ENCODE measurements at places on chromosomes 1 and 21.

DNA sequence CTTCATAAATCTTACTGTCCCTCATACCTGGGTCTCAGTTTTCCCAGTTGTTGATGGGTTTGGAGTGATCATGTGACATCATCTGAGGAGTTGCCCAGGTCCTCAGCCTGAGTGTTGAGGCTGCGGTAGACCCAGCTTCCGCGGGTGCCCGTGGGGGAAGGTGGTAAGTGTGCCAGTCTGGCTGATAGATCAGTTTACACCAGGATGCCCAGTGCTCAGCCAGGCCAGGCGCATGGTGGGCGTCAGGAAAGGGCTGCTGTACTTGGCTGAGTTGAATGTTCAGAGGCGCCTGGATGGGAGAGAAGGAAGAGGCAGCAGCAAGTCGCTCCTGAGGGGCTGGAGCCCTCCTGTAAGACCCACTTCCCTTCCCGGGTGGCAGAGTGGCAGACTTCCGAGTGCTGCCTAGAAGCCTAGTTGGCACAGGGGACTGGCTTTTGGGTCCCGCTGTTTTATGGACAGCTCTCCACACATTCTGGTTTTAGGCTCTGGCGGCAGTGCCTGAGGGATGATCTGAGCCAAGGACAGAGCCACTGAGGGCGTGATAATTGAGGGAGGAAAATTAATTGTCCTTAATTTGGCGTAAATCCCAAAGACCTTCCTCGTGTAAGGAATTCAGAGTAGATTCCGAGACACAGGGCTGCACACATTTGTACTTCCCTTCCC, 35.8 kb downstream of the PTPRF start:
- no peak for DNase-seq

GRCh38 chr1:193868425-193868824, 682.0 kb upstream of the B3GALT2 start:
- DNase-seq, result no peak

- DNase-seq, result no peak
These were observed 19.4 kb upstream of the KCNE1 start for GRCh38 chr21:34531399-34531798.

GRCh38 chr1:92749024-92749634, 35.8 kb downstream of the EVI5 start:
- DNase-seq, result peak; percentile 29

DNA sequence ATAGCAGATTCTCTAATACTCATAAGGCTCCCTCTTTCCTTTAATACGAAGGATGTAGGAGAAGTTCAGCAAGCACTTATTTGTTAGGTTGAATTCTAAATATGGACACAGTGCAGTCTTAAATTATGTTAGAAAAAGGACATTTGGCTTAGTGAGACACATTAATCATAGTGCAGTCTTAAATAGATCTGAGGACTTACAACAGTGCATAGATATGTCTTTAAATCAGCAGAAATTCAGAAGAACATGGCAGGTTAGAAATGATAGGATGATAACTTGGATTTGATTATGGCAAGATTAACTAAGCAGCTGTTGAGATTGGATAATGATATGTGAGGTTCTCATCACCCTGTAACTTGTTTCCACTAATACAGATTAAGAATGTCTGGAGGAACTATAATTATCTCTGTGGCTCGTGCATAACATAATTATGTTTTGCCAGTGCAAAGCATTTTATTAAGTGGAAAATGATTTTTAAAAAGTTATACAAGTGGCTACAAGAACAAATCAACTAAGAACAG, 485.9 kb downstream of the USP25 start:
- no peak for DNase-seq

GRCh38 chr1:33244143-33244808, 12.0 kb upstream of the ZNF362 start:
- DNase-seq, result no peak

GRCh38 chr1:68975212-68975933, 478.5 kb upstream of the DEPDC1 start:
- DNase-seq, result no peak

- DNase-seq, result no peak
These were observed 39.7 kb downstream of the NME7 start for GRCh38 chr1:169327875-169328274.

DNA sequence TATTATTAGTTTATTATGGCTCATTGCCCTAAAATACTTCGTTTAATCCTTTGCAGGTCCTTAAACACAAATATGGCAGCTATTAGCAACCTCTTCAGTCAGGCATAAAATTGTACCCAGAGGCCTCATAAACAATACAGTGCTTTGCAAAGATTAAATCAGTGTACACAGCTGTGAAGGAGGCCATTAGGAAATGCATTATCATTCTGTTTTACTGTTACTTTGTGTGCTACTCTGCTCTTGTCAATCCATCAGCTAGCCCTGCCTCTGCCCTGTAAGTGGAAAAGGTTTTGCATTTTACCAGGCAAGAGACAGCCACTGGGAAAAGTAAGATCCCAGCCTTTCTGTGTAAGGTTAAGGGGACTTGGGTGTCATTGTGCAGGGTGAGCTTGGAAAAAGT, 415.7 kb upstream of the DAB1 start:
- DNase-seq, result no peak

DNA sequence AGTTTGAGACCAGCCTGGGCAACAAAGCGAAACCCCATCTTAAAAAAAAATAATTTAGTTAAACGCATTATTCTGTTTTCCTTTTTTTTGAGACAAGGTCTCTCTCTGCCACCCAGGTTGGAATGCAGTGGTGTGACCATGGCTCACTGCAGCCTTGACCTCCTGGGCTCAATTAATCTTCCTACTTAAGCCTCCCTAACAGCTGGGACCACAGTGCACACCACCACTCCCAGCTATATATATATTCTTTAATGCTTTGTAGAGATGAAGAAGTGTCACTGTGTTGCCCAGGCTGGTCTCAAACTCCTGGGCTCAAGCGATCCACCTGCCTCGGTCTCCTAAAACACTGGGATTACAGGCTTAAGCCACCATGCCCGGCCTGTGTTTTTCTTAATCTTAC, 7.7 kb upstream of the KLF17 start:
- DNase-seq, result no peak

DNA sequence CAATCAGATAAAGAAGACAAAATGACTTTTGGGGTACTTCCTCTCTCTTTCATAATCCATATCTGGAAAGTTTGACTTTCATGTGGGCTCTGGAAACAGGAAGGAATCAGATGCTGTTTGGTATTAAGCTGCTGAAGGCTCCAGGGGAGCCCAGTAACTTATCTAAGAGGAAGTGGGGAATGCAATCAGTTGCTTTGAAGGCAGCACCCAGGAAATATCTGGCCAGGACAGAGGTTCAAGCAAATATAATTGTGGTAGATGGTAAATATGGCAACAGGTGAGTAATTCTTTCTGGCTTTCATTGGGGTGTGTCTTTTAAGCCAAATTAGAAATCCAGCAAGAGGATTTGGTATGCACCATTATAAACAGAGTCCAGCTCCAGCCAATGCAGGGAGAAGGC, 44.4 kb downstream of the COLGALT2 start:
- no peak for DNase-seq

GRCh38 chr1:213623064-213623581, 364.6 kb upstream of the PROX1 start:
- DNase-seq, result no peak

- no peak for DNase-seq
These were observed 159.8 kb downstream of the NEK7 start for GRCh38 chr1:198316546-198317100.

DNA sequence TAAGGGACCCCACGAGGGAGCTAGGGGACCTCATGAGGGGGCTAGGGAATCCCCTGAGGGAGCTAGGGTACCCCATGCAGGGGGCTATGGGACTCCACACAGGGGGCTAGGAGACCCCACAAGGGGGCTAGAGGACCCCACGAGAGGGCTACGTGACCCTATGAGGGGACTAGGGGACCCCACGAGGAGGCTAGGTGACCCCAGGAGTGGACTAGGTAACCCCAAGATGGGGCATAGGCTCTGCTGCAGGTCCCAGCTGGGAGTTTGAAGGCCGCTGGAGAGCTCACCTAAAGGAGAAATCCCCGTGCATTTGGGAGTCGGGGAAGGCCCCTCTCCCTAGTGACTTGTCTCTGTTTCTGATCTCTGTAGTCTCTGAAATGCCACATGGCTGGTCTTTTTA, 50.0 kb upstream of the DMRTB1 start:
- no peak for DNase-seq

GRCh38 chr1:38613996-38614395, 245.6 kb downstream of the RRAGC start:
- DNase-seq, result no peak

- DNase-seq, result no peak
These were observed 236.4 kb upstream of the BEND5 start for GRCh38 chr1:49013079-49013478.

DNA sequence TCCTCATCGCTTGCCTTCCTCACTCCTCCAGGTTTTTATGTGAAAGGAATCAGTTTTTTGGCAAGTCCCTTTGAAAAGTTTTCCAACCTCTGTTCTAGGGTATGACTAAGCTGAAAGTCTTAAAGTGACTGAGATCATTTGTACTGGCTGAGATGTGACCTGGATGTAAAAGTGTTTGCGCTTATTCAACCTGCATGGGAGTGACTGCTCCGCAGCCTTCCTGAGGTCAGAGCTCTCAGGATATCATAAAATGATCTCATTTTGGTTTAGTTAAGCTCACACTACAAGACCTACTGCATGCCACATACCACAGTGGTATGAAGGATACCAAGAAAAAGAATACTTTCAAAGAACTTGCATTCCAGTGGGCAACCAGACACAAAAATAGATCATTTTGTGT, 29.8 kb upstream of the TADA1 start:
- no peak for DNase-seq

GRCh38 chr1:243562473-243562872, 287.6 kb downstream of the AKT3 start:
- DNase-seq, result no peak

Measured in CD4-positive, alpha-beta T cell treated with Interferon alpha-2 for 1 hour (primary cell).